Stimulated activated CD8-positive, alpha-beta memory T cell treated with anti-CD3 and anti-CD28 coated beads, Interleukin-4, amount 100 ng/mL, for 1 hour (primary cell): ENCODE measurements at places on chromosomes 3 and 15.

DNA sequence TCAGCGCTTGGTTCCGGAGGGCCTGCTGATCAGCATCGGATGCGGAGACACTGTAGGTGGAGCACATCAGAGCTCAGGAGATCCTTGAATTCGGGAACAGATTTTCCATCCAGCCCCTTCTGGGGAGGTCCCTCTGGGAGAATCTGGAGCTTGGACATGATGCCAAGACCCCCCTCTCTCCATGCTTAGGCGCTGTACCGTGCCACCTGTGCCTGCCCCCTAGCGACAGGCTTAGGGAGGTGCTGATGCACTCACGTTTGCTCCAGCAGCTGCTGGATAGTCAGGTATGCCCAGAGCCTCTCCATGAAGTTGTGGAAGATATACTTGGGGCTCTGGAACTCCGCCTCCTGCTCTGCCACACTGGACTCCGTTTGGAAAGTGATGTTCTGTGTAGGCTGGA lies 9.7 kb downstream of the ITIH4 start:
- no peak for DNase-seq

GRCh38 chr3:13405614-13406013 lies 14.5 kb downstream of the NUP210 start:
- DNase-seq = no peak

DNA sequence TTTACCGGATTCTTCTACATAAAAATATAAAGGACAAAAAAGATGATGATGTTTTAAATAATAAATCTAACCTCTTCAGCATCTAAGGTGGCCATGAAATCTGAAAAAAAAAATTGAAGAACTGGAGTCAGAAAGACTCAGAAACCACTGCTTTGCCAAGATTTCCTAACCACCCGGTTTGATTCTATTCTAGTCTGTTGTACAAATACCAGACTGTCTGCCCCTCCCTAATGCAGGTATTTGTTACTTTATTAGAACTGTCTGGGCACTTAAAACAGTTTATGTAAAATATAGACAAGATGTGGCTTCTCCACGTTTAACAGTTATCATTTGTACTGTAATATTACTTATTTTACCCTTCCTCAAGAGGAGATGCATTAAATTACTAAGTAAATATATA lies 48.8 kb downstream of the UACA start:
- no peak for DNase-seq

DNA sequence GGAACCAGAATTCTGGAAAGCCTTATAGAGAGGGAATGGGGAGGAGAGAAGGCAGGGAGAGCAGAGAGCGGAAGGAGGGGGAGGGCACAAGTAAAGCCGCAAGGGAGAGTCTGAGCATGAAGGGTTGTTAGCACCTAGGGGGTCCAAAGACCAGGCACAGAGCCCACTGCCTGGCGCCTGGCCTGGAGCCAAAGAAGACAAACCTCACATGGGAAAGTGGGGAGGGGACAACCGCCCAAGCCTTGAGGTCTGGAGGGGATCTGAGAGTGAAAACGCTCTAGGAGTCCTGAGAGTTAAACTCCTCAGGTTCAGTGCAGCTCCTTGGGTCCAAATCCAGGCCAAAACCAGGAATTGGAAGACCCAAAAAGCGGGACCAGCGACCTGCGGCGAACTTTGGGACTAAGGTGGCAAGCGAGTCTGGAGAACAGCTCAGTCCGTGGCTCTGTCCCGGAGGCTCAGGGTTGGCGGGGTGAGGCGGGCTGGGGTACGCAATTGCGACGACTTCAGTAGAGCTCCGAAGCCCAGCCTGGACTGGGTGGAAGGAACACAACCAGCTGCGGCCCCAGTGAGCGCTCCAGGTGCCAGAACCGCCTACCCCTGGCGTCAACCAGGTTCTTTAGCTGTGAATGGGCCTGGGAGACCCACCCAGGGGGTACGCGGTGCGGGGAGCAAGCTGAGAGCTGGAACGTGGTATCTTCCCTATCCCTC lies 807 bp upstream of the INAFM2 start:
- no peak for DNase-seq

DNA sequence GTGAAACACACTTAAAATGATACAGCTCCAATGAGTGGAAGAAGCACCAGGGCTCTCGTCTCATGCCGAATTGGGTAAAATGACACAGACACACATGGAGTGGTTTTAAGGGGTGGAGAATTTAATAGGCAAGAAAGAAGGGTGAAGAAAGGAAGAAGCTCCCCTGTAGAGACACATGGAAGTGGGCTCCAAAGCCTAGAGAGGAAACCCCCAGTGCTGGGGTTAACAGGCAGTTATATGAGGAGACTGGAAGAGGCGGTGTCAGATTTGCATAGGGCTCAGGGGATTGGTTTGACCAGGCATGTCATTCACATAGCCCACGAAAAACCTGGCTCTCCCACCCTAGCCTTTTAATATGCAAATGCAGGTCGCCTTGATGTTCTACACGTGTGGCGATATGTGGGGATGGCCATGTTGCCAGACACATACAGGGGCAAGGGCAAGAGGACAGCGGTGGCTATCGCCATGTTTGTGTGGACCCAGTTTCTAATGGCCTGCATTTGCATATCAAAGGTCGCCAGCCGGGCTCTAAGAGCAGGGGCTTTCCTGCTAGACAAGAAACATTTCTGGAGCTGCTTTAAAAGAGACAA lies 1.9 kb upstream of the DPH6 start:
- no peak for DNase-seq

DNA sequence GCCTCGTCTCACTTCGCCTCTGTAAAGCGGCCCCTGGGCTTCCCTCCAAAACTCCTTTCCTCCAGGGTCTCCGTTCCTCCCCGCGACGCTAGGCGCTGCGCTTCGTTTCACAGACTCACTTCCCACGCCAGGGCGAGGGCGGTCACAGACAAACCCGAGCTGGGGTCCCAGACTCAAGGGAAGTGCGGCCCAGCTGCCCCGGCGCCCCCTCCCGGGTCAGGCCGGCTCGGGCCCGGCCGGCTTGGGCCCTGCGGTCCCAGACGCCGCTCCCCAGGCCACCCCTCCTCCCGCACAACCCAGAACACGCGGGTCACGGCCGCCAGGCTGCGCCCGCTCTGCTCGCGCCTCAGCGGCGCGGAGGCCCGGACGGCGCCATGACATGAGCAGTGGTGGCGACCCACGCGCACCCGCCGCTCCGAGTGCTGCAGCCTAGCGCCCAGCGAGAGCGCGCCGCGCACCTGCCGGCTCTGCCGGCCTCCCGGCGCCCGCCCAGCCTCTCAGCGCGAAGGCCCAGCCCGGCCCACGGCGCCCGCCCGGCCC lies 547 bp downstream of the NUP210 start:
- no peak for DNase-seq

GRCh38 chr3:143535994-143536784 lies 312.1 kb downstream of the SLC9A9 start:
- no peak for DNase-seq
